NCI-H187 (cell line): ENCODE measurements at places on chromosomes 5 and 9.
A peak's percentile ranks its signal among the peaks of the same experiment; 100 is the strongest.

DNA sequence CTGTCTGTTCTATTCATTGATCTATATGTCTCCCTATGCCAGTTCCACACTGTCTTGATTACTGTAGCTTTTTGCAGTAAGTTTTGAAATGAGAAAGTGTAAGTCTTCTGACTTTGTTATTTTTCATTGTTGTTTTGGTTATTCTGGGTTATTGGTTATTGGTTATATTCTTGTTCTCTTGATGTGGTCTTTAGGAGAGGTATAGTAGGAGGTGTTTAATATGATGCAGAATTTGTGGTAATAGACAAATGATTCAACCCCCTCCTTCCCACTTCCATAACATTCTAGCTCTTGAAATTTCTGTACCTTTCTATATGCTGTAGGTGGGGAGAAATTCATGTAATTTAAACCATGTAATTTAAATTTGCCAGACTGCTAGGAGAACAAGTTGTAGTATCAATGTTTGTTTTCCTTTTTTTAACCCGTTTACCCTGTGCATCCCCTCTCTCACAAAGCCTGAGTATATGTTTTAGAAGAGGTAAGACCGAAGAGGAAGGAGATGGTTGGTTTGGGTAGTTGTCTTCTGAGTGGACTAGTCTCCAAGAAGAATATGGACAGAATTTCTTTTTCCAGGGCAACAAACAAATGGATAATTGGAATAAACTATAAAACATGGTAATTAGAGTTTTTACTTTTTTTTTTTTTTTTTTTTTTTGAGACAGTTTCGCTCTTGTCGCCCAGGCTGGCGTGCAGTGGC is 19.2 kb downstream of the ANKHD1 start:
- DNase-seq: no peak

DNA sequence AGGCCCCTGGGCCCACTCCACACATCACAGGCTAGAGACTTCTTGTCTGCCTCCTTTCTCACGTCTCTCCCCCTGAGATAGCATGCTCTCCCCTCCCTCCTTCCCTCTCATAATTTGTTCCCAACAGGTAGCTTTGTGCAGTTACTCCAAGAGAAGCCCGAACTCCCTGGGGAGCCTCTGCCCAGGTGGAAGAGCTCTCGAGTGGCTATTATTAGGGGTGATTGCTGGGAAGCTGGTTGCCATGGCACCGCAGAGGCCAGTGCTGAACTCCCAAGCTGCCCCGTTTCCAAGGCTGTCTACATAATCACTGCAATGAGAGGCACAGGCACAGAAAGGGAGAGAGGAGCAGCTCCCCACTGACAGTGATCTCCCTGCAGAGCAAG is 104.7 kb upstream of the GPR151 start:
- DNase-seq: peak; percentile 86

- DNase-seq: no peak
Observed at GRCh38 chr5:151134228-151134627, 23.4 kb downstream of the ANXA6 start.

DNA sequence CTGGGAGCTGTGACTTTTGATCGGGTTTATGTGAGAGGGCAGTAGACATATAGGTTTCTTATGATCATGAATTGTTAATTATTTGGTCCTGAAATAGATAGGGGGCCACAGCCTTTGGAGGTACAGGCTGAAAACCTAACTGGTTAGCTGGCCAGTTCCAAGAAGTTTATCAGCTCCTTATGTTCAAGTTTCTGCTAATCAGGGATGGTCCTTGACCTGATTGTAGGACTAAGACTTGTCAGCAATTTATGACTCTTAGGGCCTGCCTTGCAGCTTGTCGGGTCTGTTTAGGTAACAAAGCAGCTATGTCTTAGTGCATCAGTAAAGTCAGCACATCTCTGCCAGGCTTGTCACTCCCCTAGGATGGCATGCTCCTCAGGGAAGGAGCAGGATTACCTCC is 151.8 kb upstream of the RUSC2 start:
- DNase-seq: no peak

- DNase-seq: no peak
Observed at GRCh38 chr9:17726298-17726697, 147.4 kb downstream of the SH3GL2 start.

- DNase-seq: no peak
Observed at GRCh38 chr9:130893341-130894101, 3.1 kb downstream of the QRFP start.

GRCh38 chr5:109345699-109346098 is 64.1 kb downstream of the PJA2 start:
- no peak for DNase-seq

GRCh38 chr5:29811914-29812679 is 1381.4 kb upstream of the CDH6 start:
- DNase-seq: no peak

- no peak for DNase-seq
Observed at GRCh38 chr5:55231919-55232270, 1.5 kb downstream of the CCNO start.

- DNase-seq: no peak
Observed at GRCh38 chr5:77906806-77907205, 130.7 kb upstream of the TBCA start.

DNA sequence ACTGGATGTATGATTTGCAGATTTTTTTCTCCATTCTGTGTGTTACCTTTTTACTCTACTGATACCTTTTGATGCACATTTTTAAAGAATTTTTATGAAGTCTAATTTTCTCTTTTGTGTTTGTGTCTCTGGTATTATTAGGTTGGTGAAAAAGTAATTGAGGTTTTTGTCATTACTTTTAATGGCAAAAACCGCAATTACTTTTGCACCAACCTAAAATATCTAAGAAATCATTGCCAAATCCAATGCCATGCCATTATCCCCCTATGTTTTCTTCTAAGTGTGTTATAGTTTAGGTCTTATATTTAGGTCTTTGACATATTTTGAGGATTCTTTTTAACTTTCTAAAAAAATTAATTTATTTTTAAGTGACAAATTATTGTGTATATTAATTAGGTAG is 43.4 kb upstream of the STARD4 start:
- DNase-seq: no peak

- no peak for DNase-seq
Observed at GRCh38 chr5:168946363-168946762, 354.6 kb downstream of the SLIT3 start.

- no peak for DNase-seq
Observed at GRCh38 chr5:167839065-167839464, 452.4 kb upstream of the WWC1 start.

DNA sequence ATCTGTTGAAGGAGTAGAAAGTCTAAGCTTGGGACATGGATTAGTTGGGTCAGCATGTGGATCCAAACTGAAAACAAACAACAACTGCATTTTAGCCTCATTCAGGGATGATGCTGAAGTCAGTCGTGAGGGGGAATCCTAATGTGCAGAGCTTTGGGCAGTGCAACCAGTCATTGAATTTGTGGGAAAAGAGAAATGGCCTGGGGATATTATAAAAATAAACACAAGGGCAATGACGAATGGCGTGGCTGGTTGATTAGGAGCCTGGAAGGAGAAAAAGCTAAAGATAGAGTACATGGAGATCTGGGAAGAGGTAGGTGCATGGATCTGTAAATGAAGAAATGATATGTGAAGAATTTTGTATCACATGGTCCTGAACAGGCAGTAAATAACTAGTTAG is 477.6 kb downstream of the TLE1 start:
- no peak for DNase-seq

GRCh38 chr9:114406441-114406840 is 18.7 kb upstream of the AKNA start:
- DNase-seq: no peak

GRCh38 chr5:160488394-160489325 is 67.0 kb downstream of the PTTG1 start:
- no peak for DNase-seq

GRCh38 chr9:130626249-130626996 is 38.0 kb upstream of the PRDM12 start:
- no peak for DNase-seq

DNA sequence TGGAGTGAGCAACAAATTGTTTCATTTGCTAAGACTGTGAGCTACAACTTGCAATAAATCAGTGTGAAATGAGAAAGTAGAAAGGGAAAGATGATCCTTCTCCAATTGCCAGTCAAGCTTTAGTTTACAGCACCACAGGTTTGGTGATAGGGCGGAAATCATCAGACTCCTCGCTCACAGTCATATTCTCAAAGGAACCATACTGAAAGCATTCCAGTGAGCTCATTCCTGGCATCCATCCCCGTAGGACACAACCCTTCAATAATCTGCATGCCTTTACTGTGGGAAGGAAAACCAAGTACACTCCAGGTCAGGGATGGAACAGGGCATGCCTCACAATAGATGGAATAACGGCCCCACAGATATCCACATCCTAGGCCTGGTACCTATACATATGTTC is 80.7 kb downstream of the FSTL4 start:
- no peak for DNase-seq
